ENCODE measurements at places on chromosomes 7 and 10.

DNA sequence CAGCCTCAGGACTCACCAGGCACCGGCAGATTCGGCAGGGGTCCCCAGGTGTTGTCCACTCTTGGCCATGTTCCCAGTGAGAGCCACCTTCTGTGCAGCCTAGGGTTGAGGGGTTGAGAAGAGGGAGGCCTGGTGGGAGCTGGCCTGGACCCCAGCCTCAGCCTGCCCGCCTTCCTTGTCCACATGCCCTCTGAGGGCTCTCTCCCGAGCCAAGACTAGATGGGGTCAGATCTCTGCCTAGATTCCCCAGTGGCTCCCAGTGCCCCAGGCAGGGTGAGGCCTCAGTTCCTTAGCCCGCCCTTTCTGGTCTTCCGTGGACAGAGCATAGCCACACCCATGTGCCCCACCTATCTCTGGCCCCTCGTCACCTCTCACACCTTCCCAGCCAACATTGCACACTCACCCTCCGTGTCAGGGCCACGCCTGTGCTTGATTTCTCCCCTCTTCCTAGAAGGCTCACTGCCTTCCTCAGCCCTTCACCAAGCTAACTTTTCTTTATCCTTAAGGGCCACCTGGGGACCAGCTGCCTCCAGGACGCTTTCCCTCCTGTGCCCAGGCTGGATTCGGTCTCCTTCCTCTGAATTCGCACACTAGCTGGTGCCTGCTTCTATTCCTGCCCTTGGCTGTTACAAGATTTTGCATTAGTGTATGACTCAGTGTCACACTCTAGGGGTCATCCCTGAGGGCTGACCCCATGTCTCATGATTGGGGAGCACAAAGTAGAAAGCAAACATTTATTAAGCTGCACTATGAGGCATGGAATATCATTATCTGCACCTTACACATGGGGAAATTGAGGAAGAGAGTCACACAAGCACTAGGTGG is 7.5 kb downstream of the KCP start:
- no peak for DNase-seq

- DNase-seq, result no peak
Measured at GRCh38 chr7:152128252-152128651, 102.8 kb downstream of the GALNT11 start.

- DNase-seq, result no peak
Measured at GRCh38 chr7:34109936-34110780, 204.8 kb downstream of the BMPER start.

GRCh38 chr7:4119848-4120247 is 562.2 kb upstream of the FOXK1 start:
- no peak for DNase-seq

DNA sequence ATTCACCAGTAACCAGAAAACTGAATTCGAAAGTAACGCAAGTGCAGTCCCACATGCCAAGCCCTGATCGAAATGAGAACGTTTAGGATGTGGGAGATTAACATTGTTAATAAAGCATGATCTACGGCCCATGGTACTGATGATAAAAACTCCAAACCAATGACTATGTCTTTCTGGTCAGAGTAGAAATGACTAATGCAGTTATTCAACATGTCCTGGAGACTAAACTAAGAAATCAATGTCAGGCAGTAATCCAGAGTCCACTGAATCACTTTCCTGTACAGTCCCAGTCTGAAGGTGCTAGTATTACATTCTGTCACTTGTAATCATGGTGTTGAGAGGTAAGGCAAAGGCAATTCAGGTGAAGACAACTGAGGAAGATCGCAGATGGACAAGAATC is 14.4 kb downstream of the NPSR1 start:
- peak; percentile 2 for DNase-seq

DNA sequence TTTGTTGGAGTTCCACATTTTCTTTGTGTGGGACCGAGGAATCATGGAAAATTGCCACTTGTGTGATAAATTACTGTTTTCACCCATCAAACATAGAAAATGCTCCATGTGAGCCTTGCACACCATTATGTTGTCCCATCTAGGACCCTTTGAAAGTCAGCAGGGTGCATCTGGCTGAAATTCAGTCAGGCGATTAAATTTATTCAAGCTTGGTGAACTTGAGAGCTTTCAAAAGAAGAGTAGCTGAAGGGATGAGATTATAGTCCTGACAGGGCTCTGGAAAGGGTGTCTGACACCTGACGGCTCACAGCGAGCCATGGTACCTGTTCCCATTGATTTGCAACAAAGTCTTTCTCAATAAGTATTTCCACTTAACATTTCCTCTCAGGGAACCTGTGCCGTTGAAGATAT is 399.7 kb upstream of the ETV1 start:
- DNase-seq, result no peak

GRCh38 chr10:370449-370825 is 235.2 kb downstream of the ZMYND11 start:
- DNase-seq, result peak; percentile 55

DNA sequence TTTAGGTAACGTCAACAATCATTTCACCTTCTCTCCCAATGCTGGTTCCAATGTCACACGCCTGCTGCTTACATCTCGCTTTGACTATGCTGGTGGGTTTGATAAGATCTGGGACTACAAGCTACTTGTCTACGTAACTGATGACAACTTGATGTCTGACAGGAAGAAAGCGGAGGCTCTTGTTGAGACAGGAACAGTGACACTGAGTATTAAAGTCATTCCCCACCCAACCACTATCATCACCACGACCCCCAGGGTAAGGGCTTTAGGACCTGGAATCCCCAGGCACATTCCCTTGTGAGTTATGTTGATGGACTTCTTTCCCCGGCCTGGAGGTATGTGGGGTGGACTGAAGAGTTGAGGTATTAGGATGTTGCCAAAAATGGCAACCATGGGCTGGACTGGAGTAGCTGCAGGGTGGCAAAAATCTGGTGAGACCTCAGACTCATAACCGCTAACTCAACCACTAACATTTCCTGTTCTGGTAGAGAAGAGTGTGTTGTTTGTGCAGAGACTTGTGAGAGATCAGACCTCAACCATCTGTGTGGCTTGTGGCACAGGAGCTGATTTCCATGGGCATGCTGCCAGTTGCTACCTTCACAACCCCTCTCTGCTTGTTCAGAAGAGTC is 59.2 kb downstream of the CDHR3 start:
- DNase-seq, result no peak

GRCh38 chr7:75953931-75954330 is 39.0 kb downstream of the POR start:
- no peak for DNase-seq

DNA sequence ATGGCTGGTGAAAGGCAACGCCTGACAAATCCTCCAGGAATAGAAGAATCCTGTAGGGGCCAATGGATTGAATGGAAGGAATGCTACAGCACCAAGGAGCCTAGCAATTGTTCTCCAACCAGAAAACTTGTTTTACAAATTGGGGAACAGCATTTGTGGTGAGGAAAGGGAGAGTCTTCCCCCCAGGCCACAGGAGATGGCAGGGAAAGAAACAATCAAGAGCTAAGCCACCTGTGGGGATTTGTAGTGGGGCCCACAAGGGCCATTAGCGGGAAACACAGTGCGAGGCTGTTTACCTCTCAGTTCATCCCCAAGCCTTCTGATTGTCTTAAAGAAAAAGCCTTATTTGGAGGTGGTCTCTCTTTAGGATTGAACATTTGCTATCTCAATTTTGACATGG is 48.5 kb upstream of the KCNMA1 start:
- no peak for DNase-seq

- DNase-seq, result peak; percentile 88
Measured at GRCh38 chr7:92765725-92766124, 70.6 kb downstream of the CDK6 start.

DNA sequence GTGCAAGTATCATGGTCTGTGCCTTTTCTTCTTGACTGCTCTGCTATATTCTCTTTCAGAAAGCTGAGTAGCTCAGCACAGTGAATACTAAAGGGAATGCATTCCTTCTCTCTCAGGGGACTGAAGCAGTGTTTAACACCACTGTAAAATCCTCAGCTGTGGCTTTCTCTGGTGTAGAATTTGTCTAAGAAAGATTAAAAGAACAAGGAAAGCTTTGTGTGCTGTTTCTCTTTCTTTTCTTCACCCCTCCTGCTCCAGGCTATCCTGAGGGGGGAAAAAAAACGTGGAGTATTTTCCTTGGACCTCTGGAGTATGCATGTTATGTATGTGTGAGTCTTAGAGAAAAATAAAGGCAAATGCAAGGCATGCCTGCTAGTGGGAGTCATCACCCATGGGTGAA is 383.9 kb downstream of the AUTS2 start:
- peak; percentile 63 for DNase-seq

- DNase-seq, result peak; percentile 99
Measured at GRCh38 chr10:99659031-99659867, at the start of gene ENTPD7. ENTPD7 (plus strand) TSS chr10:99659509; CDS start chr10:99659957, 448 bp downstream.

DNA sequence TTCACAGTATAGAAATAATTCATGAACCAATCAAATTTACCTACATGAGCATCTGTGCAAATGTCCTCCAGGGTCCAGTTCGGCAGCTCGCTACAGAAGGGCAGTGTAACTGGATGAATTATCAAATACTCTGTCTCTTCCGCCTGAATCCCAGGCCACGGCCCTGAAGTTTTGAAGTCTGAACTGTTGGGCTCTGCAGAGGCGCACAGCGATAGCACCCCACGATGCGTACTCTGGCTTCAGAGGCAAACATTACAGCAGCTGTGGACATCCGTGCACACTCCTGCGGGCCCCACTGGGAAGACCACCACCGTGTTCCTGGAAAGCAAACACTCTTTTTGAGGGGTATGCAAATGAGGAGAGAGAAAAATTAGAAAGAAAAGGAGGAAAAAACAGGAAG is 259.8 kb upstream of the TCERG1L start:
- no peak for DNase-seq

DNA sequence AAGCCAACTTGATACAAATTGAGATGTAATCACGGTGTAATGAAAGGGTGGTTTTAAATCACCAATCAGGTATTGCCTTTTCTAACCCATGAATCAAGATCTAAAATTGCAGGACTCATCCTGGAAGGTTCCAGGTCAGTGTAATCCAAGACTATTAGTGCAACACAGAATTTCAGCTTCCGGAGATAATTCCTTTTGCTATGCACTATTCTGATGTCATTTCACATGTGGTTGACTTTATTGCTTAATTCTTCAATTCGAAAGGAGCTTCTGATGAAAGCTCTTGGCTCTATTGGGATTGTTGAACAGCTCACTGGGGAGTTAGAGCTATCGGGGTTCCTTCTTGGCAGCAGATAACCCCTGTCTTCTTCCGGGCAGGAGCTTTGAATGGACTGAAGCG is 147.4 kb upstream of the INSYN2A start:
- peak; percentile 31 for DNase-seq

DNA sequence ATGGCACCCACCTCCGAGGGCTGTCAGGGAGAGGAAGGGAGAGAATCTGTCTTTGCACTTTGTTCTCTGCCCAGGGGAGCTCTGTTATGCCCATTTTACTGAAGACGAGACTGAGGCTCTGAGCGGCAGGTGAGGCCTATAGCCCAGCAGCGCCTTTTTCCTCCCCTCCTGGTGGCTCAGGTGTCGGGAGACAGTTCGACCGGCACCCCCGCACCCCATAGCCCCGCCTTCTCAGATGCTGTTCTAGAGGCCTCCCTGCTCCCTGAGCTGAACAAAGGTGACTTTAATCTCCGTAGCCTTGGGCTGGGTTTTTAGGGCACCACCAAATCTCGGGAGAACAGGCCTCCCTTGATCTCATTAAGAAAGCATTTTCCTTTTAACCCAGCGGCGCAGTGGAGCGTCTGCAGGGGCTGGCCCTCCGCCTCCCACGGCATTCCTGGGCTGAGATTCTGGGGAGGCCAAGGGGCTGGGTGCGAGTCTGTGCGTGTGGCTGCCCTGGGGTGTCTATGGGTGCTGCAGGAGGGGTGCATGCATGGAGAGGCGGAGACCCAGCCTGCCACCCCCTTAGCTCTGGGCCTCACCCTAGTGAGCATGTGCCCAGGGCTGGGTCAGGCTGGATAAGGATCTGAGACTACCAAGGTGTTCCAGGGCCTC is 3.3 kb downstream of the LFNG start:
- DNase-seq, result peak; percentile 68

- no peak for DNase-seq
Measured at GRCh38 chr10:129939416-129940275, 24.4 kb downstream of the EBF3 start.

DNA sequence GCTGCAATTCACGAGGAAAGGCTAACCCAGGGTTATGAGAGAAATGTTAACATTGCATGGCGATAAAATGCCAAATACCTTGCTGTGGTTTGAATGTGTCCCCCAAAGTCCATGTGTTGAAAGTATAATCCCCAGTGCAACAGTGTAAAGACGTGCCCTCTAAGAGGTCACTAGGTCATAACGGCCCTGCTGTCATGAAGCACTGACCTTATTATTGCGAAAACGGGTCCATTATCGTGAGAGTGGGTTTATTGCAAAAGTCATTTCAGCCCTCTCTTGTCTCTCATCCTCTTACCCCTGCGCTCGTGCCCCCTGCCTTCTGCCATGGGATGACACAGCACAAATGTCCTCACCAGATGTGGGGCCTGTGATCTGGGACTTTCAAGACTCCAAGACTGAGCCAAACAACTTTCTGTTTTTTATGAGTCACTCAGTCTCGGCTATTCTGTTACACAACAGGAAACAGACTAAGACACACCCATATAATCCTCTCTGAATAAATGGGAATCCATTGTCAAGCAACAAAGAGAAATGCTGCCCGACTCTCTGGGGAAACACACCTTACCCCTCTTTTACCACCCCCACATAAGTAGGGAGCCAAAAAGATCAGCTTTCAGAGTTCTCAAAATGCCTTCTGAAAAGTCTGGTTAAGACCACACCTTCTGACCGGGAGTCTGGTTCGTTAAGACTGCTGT is 73.1 kb upstream of the UCN3 start:
- DNase-seq, result peak; percentile 84

- DNase-seq, result peak; percentile 97
Measured at GRCh38 chr10:113087165-113088029, 137.3 kb downstream of the TCF7L2 start.

DNA sequence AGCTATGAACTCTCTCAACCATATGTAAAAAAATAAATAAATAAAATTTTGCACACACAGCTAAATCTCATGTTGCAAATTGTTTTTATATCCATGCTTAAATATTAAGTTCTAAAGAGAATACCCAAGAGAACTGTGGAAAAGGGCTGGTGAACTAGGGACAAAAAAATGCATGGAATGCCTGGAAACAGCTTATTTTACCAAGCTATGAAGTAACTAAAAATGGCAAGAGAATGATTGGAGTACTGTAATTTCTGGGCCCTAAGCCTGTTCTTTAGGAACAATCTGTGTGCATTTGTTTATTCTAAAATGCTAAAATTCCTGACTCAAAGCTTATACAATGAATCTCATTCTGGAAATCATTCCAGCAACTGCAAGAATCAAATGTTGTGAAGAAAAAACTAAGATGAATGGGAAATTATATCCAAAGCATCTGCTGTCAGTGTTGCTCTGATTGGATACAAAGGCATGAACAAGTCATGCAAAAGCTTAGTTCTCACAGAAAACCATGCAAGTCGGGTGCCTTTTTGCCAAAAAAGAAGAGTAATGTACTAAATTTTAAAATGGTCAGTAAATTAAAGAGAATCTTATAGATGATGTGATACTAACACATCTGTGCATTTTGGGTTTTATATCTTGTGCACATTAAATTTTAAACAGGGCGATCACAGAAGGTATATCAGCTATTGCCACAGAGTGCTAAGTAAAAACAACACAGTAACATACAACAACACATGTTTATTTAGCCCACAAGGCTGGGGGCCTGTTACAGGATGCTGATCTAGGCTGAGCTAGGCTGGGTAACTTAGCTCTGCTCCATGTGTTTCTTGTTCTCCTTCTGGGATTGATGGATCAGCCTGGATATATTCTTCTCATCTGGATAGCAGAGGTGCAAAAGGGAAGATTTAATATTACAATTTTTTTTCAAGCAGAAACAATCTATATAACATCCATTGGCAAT is 453.5 kb upstream of the SEMA3A start:
- DNase-seq, result peak; percentile 82

GRCh38 chr10:124619802-124620490 is 124.2 kb downstream of the FAM53B start:
- no peak for DNase-seq

- peak; percentile 90 for DNase-seq
Measured at GRCh38 chr10:62817766-62818425, 1.7 kb upstream of the EGR2 start.
